ENCODE measurements at places on chromosomes 7 and 10. TPM values are rescaled to one million over a fixed set of nuclear protein-coding genes. Genes with fewer than 3 reads are reported as not detected.

DNA sequence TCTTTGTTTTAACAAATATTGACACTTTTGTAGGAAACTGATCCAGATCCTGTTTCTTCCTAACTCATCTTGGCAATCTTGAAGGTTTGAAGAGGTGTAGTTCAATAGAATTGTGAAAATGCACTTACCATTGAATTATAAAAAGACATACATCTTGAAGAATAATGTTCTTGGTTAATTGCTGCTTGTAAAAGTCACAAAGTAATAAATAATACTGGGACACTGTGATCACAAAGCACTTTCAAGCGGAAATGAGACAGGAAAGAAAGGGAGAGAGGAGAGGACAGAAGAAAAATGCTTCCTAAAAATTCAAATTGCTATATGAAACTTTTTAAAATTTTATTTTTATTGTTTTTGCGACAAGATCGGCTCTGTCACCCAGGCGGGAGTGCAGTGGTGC, 15.2 kb upstream of the NFE2L3 start:
- DNase-seq, result no peak

- no peak for DNase-seq
These were observed 67.2 kb downstream of the RBM20 start for GRCh38 chr10:110711382-110711781.

Gene C7orf33
- not detected for polyA plus RNA-seq

GRCh38 chr7:158107806-158108205, 479.8 kb downstream of the PTPRN2 start:
- no peak for DNase-seq

DNA sequence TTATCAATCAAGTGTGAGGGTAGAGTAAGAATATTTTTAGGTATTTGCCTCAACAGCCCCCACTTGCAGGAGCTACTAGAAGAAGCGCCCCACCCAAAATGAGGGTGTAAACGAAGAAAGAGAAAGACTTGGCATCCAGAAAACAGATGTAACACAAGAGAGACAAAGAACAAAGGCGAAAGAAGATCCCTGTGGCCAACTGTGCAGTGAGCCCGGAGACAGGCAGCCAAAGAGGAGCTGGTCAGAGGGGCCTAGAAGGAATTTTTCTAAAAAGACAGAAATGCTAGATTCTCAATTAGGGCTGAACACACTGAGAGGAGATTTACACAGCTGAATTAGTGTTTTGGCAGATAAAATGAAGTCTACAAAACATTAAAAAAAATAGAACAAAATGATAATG, 29.6 kb upstream of the EIF5AL1 start:
- DNase-seq, result no peak

Gene IGF2BP3
- polyA plus RNA-seq, result 19.9 TPM

DNA sequence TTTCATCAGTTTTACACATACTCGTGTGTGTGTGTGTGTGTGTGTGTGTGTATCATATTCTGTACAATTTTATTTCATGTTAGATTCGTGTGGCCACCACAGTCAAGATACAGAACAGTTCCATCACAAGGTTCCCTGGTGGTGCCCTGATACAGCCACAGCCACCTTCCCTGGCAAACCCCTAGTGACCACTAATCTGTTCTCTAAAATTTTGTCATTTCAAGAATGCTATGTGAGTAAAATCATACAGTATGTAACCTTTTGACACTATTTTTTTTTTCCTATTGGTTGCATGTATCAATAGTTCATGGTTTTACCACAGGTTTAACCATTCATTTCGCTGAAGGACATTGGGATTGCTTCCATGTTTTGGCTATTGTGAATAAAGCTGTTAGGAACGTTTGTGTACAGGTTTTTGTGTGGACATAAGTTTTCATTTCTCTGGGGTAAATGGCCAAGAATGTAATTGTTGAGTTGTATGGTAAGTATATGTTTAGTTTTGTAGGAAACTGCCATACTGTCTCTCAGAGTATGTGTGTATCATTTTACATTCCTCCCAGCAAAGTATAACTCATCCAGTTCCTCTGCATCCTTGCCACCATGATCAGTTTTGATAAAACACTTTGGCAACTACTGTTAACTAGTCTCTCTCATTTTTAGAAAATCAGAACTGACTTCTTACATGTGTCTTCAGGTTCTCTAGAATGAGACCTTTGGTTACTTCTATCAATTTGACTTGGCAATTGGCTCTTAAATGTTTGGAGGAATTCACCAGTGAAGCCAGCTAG, 20.6 kb downstream of the KLHDC10 start:
- no peak for DNase-seq

GRCh38 chr10:96491303-96491702, 22.4 kb downstream of the TLL2 start:
- no peak for DNase-seq

Measured in spinal cord (tissue), 10 donors.